ENCODE measurements at places on chromosomes 3 and 15.
A peak's percentile ranks its signal among the peaks of the same experiment; 100 is the strongest.

GRCh38 chr3:55159711-55160110 lies 231.9 kb upstream of the LRTM1 start:
- DNase-seq = no peak

- no peak for DNase-seq
Measured at GRCh38 chr3:79081335-79081734, 686.5 kb downstream of the ROBO1 start.

DNA sequence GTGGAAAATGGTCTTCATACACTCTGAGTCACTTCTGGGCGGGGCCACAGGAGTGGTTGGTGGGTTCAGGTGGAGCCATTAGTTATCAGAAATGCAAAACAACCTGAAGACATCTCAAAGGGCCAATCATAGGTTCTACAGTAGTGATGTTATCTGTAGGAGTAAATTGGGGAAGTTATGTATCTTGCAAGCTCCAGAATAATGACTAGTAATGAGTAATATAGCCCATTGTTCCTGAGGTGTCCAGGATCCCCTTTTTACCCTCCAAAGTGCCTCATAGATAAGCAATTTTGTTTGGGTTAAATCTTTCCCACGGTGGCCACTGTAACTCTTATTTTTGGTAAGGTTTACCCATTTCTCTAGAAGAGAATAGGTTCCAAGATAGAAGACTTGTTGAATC lies 91.7 kb downstream of the PIK3R4 start:
- DNase-seq = no peak

GRCh38 chr3:138768946-138769345 lies 65.8 kb downstream of the PIK3CB start:
- DNase-seq = no peak

GRCh38 chr3:138687236-138687635 lies 78.7 kb downstream of the FAIM start:
- peak; percentile 28 for DNase-seq

DNA sequence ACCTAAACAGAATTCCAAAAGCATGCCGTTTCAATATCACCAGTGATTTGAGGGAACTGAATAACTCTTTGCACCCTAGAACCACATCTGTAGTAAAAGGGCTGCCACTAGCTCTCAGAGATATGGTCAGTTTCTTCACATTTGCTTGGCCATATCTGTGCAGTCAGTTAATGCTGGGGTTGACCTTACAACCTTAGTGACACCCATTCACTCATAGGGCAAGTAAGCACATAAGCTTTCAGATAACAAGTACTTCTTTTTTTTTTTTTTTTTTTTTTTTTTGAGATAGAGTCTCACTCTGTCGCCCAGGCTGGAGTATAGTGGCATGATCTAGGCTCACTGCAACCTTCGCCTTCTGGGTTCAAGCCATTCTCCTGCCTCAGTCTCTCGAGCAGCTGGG lies 20.4 kb upstream of the FSIP1 start:
- no peak for DNase-seq

DNA sequence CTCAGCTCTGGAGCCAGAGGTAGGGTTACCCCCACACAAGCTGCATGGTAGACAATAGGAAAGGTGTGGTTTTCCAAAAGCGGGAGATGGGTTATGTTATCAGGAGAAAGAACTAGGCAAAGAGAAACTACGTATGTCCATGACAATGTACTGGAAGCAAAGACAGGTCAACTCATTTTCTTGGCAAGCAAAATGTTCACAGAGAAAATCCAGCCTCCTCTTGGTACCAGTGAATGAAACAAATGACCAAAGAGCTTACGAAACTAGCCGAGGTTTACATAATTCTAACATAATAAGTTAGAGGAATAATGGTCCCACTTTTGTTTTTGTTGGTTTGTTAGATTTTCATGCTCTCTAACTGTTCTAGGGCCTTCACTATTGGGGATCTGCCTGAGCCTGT lies 338.1 kb upstream of the TGFBR2 start:
- DNase-seq = no peak

DNA sequence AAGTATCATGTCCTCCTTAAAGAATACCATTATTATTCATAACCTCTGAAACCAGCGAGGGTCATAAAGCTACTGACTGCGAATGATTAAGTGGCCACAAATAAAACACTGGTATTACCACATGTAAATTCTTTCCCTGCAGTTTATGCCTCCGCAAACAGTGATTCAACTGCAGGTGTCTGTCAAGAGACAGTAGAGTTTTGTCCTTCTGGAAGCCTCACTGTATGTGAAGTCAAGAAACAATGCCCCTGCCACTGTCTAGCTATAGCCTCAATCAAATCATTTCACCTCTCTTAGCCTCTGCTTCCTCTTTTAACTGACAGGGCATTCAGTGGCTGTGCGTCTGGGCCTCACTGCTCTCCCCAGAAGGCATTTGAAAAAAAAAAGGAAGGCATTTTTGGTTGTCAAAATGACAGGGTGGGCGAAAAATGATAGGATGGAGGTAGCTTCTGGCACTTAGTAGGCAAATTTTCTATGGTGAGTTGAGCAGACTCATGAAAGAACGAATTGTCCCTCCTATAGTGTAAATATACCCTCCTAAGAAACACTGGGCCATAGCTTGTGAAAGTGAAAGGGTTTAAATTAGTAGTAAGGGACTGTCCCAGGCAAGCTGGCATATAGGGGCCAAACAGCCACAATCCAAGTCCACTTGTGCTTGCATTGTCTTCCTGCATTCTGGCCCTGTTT lies 66.7 kb downstream of the FILIP1L start:
- DNase-seq = peak; percentile 63

DNA sequence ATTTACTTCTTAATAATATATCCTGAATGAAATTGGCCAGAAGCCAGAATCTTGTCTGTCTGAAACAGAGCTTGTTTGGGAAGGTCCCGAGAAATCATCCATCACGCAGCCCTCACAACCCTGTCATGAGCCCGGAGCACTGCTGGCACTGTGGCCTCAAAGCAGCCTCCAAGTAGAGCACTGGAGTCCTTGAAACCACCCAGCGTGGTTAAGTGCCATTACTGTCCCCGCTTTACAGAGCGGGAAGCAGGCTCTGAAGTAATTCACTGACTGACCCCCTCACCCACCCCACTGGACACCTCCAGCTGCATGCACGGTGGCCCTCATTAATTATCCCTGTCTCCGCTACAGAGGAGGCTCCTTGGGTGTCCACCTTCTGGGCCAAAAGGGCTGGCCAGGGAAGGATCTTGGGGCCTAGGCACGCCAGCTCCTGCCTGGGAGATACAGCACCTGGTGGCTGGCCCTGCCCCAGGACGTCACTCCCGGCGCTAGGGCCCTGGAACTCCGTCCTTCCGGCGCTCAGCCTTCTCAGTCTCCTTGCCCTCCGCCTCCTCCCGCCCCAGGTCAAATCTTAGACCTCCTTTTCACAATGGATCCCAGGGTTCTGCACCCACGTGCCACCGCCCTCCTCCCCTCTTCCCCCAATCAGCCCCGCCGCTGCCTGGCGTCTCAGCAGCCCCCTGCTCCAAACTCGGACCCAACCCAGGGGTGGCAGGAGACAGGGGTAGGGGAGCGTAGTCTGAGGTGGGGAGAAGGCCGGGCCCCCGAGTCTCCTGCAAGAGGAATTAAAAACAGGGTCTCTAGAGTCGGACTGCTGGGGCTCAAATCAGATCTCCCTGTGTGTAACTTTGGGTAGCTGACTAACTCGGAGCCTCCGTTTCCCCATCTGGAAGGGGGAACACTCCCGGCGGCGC lies 1.1 kb downstream of the TKT start:
- peak; percentile 35 for DNase-seq

DNA sequence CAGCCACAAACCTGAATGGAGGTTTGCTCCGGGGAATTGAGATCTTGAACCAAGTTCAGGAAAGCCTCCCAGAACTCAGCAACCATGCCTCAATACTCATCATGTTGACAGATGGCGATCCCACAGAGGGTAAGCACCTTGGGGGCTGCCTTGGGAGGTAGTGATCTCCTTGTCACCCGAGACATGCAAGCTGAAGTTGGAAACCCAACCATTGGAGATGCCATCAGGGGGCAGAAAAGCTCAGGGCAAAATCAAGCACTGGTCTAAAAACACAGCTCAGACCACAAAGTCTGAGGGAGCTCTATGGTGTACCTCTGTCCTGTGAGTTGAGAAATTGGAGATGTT lies 5.8 kb downstream of the ITIH1 start:
- DNase-seq = no peak

GRCh38 chr3:62462104-62462762 lies 88.9 kb upstream of the FEZF2 start:
- DNase-seq = no peak
